ENCODE measurements at places on chromosomes 7 and 10. TPM values are rescaled to one million over a fixed set of nuclear protein-coding genes. Genes with fewer than 3 reads are reported as not detected.

- no peak overlapping the region for H3K4me3 ChIP-seq
- H3K36me3 ChIP-seq: no peaks in the 10 kb centered on the region
- no peaks in the 10 kb centered on the region for H3K27me3 ChIP-seq
Measured at GRCh38 chr10:62253704-62254103, 14.9 kb downstream of the RTKN2 start.

GRCh38 chr7:45031829-45032228, 31.8 kb downstream of the CCM2 start:
- no peak overlapping the region for H3K27ac ChIP-seq
- peaks cover 28% of the 10 kb centered on the region for H3K4me1 ChIP-seq
- H3K4me3 ChIP-seq: no peak overlapping the region
- no peak for DNase-seq

GRCh38 chr7:35649711-35650110, 45.2 kb downstream of the HERPUD2 start:
- no peak for DNase-seq
- H3K36me3 ChIP-seq: peaks cover 7% of the 10 kb centered on the region
- no peak overlapping the region for H3K27ac ChIP-seq
- H3K4me3 ChIP-seq: no peak overlapping the region
- peaks cover 47% of the 10 kb centered on the region for H3K4me1 ChIP-seq

The NUDT5 gene
- total RNA-seq: 8.6 TPM

The ST8SIA6 gene
- 10.1 TPM for total RNA-seq

DNA sequence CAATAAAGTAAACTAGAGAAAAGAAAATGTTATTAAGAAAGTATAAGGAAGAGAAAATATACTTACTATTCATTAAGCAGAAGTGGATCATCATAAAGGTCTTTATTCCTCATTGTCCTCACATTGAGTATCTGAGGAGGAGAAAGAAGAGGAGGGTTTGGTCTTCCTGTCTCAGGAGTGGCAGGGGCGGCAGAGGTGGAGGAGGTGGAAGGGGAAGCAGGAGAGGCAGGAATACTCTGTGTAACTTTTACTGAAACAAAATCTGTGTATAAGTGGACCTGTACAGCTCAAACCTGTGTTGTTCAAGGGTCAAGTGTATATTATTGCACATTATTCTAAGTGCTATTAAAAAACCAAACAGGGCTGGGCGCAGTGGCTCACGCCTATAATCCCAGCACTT, 34.2 kb upstream of the EPC1 start:
- H3K27me3 ChIP-seq: no peaks in the 10 kb centered on the region
- H3K27ac ChIP-seq: no peak overlapping the region
- H3K4me1 ChIP-seq: peaks cover 26% of the 10 kb centered on the region
- no peaks in the 10 kb centered on the region for H3K36me3 ChIP-seq

GRCh38 chr10:123974406-123974805, 82.8 kb upstream of the CPXM2 start:
- peaks cover 91% of the 10 kb centered on the region for H3K27me3 ChIP-seq
- peaks cover 6% of the 10 kb centered on the region for H3K4me1 ChIP-seq
- H3K27ac ChIP-seq: no peak overlapping the region
- no peak overlapping the region for H3K4me3 ChIP-seq
- H3K36me3 ChIP-seq: no peaks in the 10 kb centered on the region

GRCh38 chr7:37666026-37666799, 17.4 kb upstream of the GPR141 start:
- H3K27ac ChIP-seq: no peak overlapping the region
- H3K4me3 ChIP-seq: no peak overlapping the region
- DNase-seq: no peak
- H3K36me3 ChIP-seq: no peaks in the 10 kb centered on the region
- no peaks in the 10 kb centered on the region for H3K4me1 ChIP-seq

The CTAGE4 gene
- total RNA-seq: 0.16 TPM

GRCh38 chr7:90668992-90669391, 72.9 kb downstream of the CDK14 start:
- DNase-seq: no peak
- H3K27ac ChIP-seq: peak overlapping the region; percentile 36
- peaks cover 43% of the 10 kb centered on the region for H3K4me1 ChIP-seq
- no peaks in the 10 kb centered on the region for H3K36me3 ChIP-seq
- no peak overlapping the region for H3K4me3 ChIP-seq
- H3K27me3 ChIP-seq: no peaks in the 10 kb centered on the region

- DNase-seq: no peak
- no peak overlapping the region for H3K4me3 ChIP-seq
- H3K36me3 ChIP-seq: no peaks in the 10 kb centered on the region
- peaks cover 4% of the 10 kb centered on the region for H3K27me3 ChIP-seq
- H3K4me1 ChIP-seq: no peaks in the 10 kb centered on the region
- no peak overlapping the region for H3K27ac ChIP-seq
Measured at GRCh38 chr7:4151926-4152549, 530.1 kb upstream of the FOXK1 start.

The SLC18A2 gene
- total RNA-seq: 0.05 TPM

DNA sequence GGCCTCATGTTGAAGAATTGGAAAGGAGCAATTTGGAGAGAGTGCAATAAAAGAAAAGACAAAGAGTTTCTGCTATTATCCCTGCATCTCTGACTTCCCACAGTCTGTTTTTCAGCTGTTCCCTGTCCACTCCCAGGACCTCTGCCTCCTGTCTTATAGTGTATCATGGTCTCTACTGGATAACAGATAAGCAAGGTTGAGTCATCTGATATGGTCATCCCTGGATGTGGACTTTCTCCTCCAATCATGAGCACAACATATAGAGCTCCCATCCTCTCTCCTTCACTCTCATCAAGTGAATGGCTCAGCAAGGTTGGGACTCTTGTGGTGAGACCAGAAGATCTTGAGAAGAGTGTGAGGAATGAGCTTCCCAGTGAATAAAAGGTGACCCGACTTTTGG, 123.1 kb downstream of the PLCE1 start:
- no peaks in the 10 kb centered on the region for H3K27me3 ChIP-seq
- no peak for DNase-seq
- no peak overlapping the region for H3K27ac ChIP-seq
- H3K4me3 ChIP-seq: no peak overlapping the region
- H3K4me1 ChIP-seq: no peaks in the 10 kb centered on the region

GRCh38 chr7:66283003-66283920, 78.1 kb downstream of the TPST1 start:
- H3K27ac ChIP-seq: no peak overlapping the region
- H3K36me3 ChIP-seq: no peaks in the 10 kb centered on the region
- no peak for DNase-seq
- no peaks in the 10 kb centered on the region for H3K27me3 ChIP-seq
- peaks cover 23% of the 10 kb centered on the region for H3K4me1 ChIP-seq

DNA sequence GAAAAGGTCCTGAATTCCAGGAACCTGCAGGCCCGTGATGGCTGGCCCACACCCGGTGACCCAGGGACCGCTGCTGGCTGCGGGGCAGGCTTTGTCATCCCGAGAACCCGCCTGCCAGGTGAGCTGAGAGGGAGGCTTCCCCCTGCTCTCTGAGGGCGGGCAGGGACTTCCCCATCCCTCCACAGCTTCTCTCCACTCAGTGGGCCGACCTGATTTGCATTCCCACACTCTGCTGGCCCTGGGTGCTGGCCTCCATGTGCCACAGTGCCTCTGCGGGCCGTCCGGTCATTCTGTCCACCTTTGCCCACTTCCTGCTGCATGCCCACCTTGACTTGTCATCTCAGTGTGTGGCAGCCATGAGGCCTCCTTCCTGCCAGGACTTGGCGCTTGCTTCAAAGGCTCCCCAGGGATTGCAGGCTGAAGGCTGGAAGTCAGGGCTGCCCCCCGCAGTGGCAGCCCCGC, 35.3 kb downstream of the PALD1 start:
- no peaks in the 10 kb centered on the region for H3K36me3 ChIP-seq
- H3K27me3 ChIP-seq: no peaks in the 10 kb centered on the region
- H3K27ac ChIP-seq: no peak overlapping the region
- H3K4me1 ChIP-seq: peaks cover 71% of the 10 kb centered on the region
- DNase-seq: no peak
- no peak overlapping the region for H3K4me3 ChIP-seq

DNA sequence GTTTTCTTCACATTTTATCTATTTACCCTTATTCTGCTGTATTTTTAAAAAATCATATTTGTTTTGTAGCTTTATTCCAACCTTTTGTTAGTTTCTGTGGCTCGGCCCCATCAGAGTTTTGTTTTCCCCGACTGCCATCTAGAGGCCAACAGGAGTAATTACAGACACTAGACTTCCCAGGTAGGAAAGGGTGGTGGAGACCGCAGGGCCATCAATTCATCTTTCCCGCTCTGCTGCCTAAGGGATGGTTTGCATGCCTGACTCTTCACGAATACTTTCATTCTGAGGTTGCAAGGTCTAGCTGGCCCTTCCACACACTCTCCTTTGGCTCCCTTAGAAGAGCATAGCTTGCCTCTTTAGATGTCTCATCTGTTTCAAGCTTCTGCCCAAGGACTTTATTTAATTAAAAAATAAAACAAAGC, 38.3 kb downstream of the LYZL2 start:
- H3K27me3 ChIP-seq: no peaks in the 10 kb centered on the region
- no peak for DNase-seq
- no peak overlapping the region for H3K4me3 ChIP-seq
- no peak overlapping the region for H3K27ac ChIP-seq
- H3K4me1 ChIP-seq: peaks cover 8% of the 10 kb centered on the region

GRCh38 chr7:99037327-99037940, 106.5 kb downstream of the SMURF1 start:
- DNase-seq: no peak
- peaks cover 95% of the 10 kb centered on the region for H3K36me3 ChIP-seq
- H3K27ac ChIP-seq: no peak overlapping the region
- H3K4me1 ChIP-seq: peaks cover 21% of the 10 kb centered on the region
- no peak overlapping the region for H3K4me3 ChIP-seq

GRCh38 chr10:124239134-124239533, 145.7 kb upstream of the CHST15 start:
- peaks cover 30% of the 10 kb centered on the region for H3K27me3 ChIP-seq
- H3K4me1 ChIP-seq: no peaks in the 10 kb centered on the region

The DIP2C gene
- 30.8 TPM for total RNA-seq

The ASZ1 gene
- total RNA-seq: not detected

The EFCAB10 gene
- not detected for total RNA-seq

The PRSS37 gene
- total RNA-seq: not detected

DNA sequence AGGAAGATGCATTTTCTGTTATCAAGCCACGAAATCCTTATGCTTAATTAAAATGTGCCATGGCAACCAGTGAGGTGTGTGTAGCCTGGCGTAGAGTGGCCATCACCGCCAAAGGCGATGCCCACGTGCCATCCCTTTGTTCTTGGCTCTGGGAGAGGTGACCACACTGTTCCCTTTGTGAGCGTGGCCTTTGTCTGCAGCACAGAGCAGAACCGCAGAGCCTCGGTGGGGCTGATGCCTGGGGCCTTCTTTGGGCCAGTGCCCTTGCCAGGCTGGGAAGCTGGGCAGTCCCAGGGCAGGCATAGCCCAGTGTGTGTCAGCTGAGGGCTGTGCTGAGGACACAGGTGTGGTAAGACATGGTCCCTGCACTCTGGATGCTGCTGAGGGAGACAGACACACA, 48.3 kb downstream of the BUB3 start:
- H3K27me3 ChIP-seq: no peaks in the 10 kb centered on the region
- no peaks in the 10 kb centered on the region for H3K36me3 ChIP-seq
- DNase-seq: no peak

The SEMA3A gene
- total RNA-seq: 1.9 TPM

DNA sequence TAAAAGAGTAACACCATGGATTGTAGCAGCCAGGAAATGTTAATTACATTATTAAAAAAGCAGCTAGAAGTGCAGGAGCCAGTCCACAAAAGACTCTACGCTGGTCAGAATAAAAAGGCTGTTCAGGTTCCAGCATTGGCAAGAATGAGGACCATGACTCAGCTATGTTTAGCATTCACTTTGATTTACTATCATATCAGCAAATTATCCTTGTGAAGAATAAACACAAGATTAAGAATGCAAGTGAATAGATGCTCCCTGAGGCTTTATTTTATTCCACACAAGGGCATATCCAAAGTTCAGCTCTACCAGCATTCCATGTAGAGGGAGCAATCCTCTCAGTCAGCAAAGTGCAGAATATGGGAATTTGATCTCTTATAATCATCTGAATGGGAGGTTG, 13.6 kb downstream of the DGKB start:
- no peaks in the 10 kb centered on the region for H3K36me3 ChIP-seq
- H3K4me3 ChIP-seq: no peak overlapping the region
- H3K4me1 ChIP-seq: peaks cover 6% of the 10 kb centered on the region
- H3K27ac ChIP-seq: no peak overlapping the region
- DNase-seq: no peak

DNA sequence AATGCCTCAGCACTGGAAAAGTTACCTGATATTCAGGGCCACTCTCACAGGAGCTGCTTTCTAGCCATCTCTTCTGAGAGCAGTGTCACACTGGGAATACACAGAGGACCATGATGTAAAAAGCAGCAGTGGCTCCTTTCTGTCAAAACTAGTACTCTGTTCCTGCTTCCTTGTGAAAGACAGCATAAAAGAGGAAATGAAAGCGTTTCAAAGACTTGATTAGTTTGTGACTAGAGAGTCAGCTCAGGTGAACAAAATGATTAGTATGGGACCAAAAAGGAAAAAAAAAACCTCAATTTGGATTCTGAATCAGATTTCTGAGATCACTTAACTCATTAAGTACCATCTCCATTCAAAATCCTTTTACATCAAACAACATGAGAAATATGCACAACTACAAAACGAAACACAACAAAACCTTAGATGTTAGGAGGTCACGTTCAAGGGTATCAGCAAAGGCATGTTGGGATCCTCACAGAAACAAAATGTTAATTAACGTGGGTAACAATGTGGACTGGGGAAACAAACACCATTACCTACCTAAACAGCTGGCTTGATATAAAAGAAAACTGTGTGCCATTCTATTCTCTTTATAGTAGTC, 103.7 kb downstream of the MACC1 start:
- H3K4me1 ChIP-seq: no peaks in the 10 kb centered on the region
- H3K4me3 ChIP-seq: no peak overlapping the region
- H3K27me3 ChIP-seq: no peaks in the 10 kb centered on the region
- no peak overlapping the region for H3K27ac ChIP-seq
- no peaks in the 10 kb centered on the region for H3K36me3 ChIP-seq

DNA sequence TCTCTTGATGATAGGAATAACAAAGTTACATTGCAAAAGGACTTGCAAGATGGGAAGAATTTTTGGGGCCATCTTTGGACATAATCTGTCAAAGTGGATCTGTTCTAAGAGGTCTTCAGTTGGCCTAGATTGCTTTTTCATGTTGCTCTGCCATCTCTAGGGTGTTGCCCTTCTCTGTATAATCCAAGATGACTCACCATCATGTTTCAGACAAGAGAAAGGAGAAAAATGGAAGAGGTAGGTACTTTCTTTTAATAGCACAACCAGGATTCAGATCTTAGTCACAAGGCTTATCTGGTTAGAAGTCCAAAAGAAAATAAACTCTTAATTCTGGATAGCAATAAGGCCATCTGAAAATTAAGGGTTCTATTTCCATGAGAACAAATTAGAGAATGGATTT, 38.7 kb upstream of the FOXP2 start:
- H3K4me3 ChIP-seq: no peak overlapping the region
- DNase-seq: no peak
- no peaks in the 10 kb centered on the region for H3K4me1 ChIP-seq
- no peak overlapping the region for H3K27ac ChIP-seq
- no peaks in the 10 kb centered on the region for H3K36me3 ChIP-seq
